ENCODE measurements at places on chromosomes 3 and 15.

- DNase-seq, result no peak
These were observed 111.1 kb downstream of the FMN1 start for GRCh38 chr15:33083232-33084081.

- DNase-seq, result no peak
These were observed 297.3 kb downstream of the GABRB3 start for GRCh38 chr15:26475554-26475953.

- DNase-seq, result no peak
These were observed 26.9 kb downstream of the GASK1A start for GRCh38 chr3:43005981-43006380.

DNA sequence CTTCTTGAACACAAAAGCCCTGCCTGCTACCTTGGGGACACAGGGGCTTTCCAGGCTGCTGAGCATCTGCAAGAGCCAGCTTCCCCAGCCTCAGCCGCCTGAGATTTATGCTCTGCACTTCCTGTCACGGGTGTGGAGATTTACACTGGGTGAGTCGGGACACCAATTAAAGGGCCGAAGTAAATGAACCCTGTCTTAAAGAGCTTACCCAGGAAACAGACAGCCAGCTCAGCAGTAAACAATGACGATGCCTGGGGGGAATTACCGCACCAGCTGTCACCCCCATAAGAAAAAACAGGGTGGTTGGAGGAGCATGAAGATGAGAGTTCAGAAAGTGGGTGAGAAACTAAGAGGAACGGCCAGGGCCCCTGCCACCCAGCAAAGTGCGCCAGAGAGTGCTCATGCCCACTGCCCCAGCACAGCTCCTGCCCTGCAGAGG lies 37.5 kb upstream of the IQSEC1 start:
- no peak for DNase-seq

DNA sequence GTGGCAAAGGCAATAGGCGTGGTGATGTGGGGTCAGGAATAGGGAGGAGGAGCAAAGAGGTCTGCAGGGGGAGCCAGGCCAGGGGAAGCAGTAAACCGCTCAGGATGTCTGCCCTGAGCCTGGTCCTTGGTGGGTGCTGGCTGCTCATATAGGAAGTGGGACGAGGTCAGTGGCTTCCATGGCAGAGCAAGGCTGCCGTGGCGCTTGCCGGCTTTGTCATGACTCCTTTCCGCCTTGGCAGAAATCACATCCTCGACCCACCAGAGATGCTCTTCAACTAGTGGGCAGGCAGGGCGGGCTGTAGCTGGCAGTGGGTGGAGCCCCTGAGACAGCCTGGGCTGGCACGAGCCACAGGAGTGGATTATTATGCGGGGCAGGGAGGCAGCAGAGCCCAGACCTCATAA lies 13.1 kb upstream of the SKOR1 start:
- DNase-seq, result peak; percentile 12

GRCh38 chr15:101647251-101647650 lies 4.9 kb downstream of the TM2D3 start:
- no peak for DNase-seq

- DNase-seq, result no peak
These were observed 102.7 kb downstream of the ATP1B3 start for GRCh38 chr3:141979050-141979671.

GRCh38 chr3:48473617-48473952 lies 27.0 kb downstream of the ATRIP start:
- no peak for DNase-seq

GRCh38 chr3:8736436-8736835 lies 2.8 kb downstream of the CAV3 start:
- DNase-seq, result no peak

DNA sequence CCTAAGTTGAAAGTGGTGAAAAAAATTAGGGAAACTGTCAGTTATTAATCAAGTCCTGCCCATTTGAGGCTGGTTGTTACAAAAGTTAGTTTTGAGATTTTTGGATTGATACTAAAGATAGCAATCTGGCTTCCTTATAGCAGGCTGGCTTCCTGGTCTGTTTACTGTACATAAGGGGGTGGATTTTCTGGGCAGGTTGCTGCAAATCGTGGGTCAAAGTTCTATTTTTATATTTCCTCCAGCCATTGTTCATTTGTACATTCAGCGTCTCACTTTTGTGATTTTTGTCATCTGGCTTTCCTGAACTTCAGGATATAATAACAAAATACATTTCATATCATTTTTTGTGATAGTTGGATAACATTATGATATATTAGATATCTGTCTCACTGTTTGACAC lies 49.5 kb downstream of the CLDN1 start:
- no peak for DNase-seq

DNA sequence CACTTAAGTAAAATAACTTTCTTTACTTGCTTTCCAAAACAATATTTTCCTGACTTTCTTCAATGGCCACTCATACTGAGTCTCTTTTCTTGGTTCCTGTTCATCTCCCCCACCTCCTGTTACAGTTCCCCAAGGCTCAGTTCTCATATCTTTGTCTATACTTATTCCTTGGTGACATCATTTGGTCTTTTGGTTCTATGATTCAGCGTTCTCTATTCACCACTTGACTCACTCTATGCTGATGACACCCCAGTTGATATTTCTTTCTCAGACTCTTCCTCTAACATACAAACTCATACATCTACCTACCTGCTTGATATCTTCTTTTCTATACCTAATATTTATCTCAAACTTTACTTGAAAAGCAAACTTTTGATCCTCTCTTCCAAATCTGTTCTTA lies 85.0 kb upstream of the P3H2 start:
- no peak for DNase-seq

- DNase-seq, result no peak
These were observed 143.7 kb upstream of the ZNF385D start for GRCh38 chr3:21894459-21895340.

DNA sequence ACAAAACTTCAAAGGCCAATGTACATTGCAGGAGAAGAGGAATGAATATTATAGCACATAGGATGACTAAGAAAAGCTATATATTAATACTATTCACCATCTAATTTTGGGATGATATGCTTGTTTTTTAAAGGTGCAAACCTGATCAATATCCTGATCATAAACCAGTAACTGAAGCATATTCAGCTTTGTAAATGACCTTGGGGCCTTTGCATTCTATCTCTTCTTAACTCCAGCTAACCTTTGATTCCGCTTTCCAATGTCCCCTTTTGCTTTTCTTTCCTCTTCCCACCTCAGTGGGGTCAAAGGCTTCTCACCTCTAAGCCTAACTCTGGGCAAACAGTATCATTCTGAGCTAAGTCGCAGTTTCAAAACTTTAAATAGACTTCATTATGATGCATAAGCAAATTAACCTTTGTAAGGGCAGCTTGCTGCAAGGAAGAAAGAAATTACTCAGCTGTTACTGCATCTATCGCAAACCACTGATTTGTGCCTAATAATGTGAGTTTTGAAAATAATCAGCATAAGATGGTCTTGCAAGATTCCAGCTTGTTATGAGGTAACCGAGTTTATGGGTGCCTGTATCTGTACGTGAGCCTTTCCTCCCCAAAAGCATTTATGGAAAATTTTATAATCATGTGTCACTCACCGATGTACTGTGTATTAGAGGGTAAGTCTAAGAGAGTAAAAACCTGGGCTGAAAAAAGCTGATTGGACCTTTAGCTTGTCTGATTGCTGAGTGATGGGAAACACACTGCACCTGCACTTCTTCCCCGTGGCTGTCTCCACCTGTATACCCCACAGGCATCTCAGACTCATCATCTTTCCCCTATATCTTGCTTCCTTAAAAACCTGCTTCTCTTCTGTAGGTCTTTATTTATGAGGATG lies 116.8 kb downstream of the TPRG1 start:
- no peak for DNase-seq

DNA sequence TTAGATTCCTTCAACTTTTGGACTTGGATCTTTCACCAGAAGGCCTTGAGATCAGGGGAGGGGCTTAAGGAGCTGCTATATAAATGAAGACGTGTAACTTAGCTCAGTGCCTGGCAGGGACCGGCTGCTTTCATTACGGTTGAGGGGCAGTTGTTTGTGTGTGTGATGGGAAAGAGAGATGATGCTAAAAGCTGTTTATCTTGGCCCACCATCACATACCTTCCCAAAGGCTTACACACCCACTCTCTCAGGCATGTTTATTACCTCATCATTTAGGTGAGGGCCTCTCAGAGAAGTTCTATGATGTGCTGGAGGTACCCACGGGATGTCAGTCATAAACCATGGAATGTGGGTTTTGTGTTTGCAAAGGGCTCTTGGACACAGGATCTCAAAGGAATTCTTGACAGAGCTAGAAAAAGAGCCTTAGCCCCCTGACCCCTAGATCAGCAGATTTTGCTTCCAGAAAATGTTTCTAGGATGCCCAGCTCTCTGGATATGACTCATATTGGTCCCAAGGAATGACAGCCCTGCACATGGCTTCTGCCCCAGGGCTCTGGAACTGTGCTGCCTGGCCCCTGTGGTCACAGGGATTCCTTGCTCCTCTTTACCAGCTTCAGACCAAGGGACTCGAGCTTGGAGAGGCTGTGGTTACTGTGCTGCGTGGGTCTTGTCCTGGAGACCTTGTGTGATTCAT lies 15.9 kb upstream of the SMAD3 start:
- no peak for DNase-seq

All from right hindlimb (tissue), 1 donor.